ENCODE measurements at places on chromosomes 5 and 9.

DNA sequence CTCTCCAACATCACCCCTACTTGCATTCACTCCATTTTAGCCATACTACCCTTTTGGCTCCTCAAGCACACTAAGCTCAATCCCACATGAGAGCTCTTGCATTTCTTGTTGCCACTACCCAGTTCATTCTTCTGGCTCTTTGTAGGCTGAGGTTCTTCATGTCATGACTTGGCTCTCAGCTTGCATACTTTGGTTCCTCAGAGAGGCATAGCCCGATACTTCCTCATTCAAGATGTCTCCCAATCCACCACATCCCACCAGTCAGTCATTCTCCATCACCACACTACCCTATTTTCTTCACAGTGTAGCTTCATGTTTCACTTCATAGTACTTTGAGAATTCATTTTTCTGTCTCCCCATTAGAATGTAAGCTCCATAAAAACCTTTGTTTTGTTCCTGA, 116.7 kb downstream of the NR6A1 start:
- no peak for DNase-seq

DNA sequence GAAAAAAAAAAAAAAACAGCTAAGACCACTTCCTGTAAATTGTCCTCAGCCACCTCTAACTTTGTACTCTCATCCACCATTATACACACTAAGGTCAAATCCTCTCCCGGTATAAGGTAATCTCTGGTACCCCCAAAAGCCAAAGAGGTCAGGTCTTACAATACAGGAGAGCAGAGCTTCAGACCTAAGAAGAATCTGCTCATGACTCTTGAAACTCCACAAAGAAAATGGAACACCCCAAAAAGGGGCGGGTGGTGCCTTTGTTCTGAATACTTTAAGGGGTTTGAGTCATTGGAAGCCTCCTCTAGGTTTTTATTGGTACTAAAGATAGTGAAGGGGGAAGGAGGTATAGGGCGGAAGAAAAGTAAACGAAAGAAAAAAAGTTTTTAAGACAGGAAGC, 69.8 kb downstream of the COL15A1 start:
- DNase-seq: no peak

- DNase-seq: no peak
These were observed 70.5 kb downstream of the EPB41L4B start for GRCh38 chr9:109250311-109250741.

- no peak for DNase-seq
These were observed 91.6 kb downstream of the UBE2QL1 start for GRCh38 chr5:6540111-6540827.

DNA sequence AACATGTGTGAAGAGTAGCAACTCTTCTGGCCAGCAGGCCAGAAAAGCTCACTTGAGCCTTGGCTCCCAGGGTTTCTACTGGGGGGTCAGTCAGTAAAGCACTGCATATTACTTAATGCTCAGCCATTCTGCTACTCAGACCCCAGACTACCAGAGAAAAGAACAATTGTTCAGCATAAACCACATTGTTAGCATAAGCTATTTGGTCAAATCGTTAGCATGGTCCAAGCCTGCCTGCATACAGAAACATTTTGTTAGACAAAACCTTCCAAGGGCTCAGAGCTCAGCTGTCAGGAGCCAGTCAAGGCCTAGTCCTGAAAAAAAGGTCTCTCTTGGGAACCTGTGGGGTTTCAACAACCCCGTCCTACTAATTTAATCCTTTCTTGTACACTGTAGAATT, 449.3 kb downstream of the PRR16 start:
- DNase-seq: no peak

DNA sequence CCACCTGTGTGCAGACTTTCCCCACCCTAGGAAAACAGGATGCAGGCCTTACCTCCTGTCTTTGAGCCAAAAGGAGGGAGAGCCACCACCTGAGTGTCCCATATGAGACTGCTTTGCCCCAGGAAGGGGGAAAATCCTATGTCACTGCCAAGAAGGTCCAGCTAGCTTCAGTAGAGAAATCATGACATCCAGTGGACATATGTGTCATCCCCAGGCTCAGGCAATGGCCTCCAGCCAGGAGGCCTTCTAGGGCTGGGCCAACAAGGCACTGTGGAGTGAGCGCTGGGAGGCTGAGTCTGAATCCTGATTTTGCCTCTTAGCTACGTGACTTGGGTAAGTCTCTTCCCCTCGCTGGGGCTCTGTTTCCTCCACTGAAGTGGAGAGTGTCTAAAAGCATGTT, 60.2 kb downstream of the SMIM23 start:
- peak; percentile 51 for DNase-seq

- no peak for DNase-seq
These were observed 5.1 kb upstream of the SMIM15 start for GRCh38 chr5:61167382-61167781.

DNA sequence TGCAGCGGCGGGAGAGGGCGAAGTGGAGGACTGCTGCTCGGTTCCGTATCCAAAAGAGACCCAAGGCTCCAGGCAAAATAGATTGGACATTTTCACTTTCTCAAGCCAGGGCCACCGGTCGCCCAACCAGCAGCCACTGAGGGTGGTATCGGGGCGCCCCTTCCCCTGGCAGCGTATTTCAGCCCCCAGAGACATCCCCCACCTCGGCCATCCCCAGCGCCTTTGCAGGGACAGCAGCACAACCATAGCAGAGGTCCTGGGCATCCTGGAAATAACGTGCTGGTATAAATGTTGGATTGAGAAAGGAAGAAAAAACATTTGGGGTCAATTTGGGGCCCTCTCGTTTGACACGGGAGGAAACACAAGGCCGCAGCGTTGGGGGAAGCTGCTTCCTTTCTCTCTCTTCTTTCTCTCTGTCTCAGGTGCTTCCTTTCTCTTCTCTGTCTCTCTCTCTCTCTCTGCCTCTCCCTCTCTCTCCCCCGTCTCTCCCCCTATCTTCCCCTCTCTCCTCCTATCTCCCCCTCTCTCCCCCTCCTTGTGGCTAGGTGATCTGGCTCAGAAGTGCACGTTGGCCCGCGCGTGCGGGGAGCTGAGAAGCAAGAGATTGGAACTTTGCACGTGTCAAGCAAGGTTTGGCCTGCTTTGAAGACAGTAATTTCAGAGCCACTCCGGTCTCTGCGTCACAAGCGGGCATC, 624 bp upstream of the RETREG1 start:
- DNase-seq: peak; percentile 37

- DNase-seq: no peak
These were observed 66.7 kb upstream of the ADRA1B start for GRCh38 chr5:159849437-159850083.

- DNase-seq: no peak
These were observed 209.8 kb upstream of the ELAVL2 start for GRCh38 chr9:24035816-24036215.

DNA sequence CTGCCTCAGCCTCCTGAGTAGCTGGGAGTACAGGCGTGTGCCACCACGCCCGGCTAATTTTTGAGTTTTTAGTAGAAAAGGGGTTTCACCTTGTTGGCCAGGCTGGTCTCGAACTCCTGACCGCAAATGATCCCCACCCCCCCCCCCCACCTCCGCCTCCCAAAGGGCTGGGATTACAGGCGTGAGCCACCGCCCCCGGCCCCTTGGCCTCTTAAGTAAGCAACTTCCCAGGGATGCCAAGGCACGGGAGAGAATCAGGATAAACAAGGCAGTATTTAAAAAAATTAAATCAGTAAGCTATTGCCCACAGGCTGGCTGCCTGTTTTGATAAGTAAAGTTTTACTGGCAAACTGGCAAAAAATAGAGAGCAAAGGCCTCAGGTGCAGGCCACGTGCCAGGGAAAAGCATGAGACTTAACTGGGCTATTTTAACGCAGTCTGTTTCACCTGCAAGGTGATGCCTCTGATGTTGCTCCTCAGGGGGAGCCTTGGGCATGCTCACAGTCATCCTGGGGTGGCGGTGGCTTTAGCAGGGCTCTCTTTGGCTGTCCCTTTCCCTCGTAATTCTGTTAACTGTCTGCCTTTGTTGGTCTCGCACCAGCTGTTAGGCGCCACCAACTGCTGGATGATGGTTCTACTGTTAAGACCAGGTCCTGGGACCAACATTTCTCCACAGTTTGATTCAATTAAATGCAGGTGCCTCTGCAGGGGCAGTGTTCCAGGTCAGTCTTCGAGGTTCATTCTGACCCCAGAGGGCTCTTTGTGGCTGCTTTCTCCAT, 19.4 kb upstream of the RNF130 start:
- DNase-seq: no peak

DNA sequence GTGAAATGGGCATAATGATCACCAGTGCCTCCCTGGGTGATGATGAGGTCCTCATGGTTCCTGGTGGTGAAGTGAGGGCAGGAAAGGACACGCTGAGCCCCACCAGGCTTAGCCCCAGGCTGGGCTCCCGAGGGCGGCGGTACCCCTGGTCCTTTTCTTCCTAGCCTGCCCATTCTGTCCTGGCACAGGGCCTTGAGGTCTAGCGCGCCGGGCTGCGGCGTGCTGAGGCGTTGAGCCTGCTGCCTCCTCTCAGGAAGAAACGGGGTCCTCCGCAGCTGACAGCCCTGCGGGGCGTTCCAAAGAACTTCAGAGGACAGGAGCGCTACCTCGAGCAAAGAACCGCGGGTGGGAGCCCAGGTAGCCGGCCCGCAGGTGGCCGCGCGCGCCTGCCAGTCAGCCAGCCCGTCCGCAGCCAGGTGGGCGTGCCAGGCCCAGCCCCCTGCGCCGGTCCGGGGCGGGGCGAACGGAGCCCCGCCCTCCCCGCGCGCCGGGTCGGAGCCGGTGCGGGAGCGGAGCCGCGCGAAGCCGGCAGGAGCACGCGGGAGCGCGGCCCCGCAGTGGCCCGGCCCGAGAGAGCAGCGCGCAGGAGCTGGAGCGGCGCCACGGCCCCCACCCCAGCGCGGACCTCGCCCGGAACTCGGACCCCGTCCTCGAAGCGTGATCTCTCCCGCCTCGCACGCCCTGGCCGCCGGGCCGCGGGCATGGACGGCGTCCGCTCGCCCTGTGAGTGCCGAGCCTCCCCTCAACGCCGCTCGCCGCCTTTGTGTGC, at the start of gene WNK2:
TSS of gene WNK2 (plus strand) at position 477 of the 769 bp plus-strand sequence. CDS start 791 bp downstream, outside the sequence.
- DNase-seq: no peak

- no peak for DNase-seq
These were observed 61.9 kb downstream of the FAM78A start for GRCh38 chr9:131214286-131214856.

- no peak for DNase-seq
These were observed 23.2 kb downstream of the ZBTB34 start for GRCh38 chr9:126883636-126884035.

DNA sequence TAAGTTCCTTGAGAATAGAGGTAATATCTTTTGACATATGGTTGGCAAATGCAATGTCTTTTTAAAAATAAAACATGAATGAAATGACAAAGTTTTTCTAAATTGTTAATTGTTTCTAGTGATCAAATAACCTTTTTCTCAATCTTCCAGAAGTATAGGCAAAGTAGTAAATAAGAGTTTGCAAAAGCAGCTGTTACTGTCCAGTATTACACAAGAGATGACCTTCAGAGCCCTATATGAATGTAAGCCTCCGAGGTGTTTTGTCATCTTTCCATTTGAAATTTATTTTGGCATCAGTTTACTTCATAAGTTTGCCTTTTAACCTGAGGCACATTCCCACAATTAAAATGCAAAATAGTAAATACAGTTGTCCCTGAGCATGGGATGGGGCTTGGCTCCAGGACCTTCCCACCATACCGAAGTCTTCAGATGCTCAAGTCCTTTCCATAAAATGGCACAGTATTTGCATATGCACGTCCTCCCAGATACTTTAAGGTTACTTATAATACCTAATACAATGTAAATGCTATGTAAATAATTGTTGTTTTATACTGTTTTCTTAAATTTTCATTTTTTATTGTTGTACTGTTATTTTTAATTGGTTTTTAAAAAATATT, 65.6 kb downstream of the MEGF9 start:
- no peak for DNase-seq

Data from left ventricle myocardium inferior (tissue), 1 donor.